ENCODE measurements at places on chromosomes 2 and 18.

GRCh38 chr2:53473775-53474311, 293.8 kb upstream of the CHAC2 start:
- DNase-seq: no peak

- no peak for DNase-seq
Measured at GRCh38 chr2:147763861-147764260, 81.0 kb upstream of the ACVR2A start.

- no peak for DNase-seq
Measured at GRCh38 chr2:151020411-151020810, 241.3 kb downstream of the RBM43 start.

DNA sequence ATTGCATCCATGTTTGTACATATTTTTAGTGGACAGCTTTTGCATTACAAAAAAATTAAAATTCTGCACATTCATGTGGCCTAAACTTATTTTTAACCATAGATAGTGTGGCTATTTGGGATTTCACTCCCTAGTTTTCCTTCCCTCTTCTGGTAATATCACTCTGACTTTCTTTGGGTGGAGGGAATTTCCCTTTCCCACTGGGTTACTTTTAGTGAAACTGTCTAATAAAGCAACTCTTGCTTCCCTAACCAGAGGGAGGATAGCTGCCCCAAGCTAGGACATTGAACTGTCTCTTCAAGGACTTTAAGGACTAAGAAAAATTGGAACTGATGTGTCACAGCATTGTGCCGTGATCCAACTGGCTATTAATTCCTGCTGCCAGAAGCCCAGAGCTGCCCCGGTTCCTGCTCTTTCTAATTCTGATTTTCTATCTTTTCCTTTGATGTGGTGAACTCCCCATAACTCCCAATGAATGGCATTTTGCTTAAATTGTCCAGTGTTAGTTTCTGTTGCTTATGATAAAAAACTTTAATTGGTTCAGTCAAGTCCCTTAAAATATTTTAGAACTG, 20.0 kb upstream of the EFR3B start:
- no peak for DNase-seq

DNA sequence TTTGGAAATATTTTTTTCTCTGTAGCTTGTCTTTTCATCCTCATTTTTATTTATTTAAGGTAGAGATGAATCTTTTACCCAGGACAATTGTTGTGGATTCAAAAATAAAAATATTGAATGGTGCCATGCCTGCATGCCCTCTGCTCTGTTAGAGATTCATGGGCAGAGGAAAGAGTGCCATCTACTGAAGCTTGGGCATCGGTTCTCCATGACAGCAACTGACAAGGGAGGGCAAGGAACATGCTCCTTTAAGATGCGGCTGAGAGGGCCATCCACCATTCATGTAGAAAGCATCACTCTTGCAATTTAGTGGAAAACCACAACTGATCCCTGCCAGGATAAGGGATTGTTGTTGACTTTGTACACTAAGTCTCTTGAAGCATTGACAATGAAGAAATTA, 79.9 kb downstream of the PARD3B start:
- no peak for DNase-seq
